ENCODE measurements at places on chromosomes 4 and X.

GRCh38 chr4:140710908-140711622 is 45.1 kb downstream of the TBC1D9 start:
- no peak for DNase-seq

- DNase-seq, result peak; percentile 68
Measured at GRCh38 chrX:1205681-1206611, 6.5 kb downstream of the CRLF2 start.

DNA sequence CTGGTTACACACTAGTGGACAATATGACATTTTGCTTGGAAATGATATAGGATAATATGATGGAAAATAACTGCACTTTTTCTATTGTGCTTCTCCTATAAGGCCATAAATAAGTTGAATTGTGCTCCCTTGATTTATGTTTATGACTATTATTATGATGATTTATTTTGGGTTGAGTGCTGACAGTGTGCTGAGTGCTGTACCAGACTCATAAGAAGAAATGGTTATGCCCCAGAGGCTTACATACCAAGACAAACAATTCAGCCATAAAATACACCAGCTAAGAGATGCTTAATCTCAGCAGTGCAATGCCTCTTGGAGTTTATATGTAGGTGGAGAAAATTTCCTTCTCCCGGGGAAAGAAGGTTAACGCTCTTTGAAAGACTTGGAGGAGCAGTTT is 199.8 kb upstream of the NOCT start:
- DNase-seq, result no peak

DNA sequence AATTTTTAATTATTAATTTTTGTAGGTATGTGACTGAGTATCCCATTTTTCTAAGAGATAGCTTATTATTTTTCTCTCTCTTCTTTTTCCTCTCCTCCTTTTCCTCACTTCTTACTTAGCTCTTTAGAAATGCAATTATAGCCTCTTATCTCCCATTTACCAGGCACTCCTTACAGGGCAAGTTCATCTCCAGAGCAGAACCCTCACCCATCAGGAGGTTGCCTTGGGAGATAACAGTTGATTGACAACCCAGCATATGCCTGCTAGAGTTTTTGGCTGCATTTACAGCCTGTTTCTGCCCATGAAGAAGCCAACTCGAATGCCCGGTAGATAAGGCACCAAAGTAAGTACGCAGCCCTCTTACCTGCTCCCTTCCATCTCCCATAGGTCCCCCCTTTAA is 572.9 kb upstream of the ZFP42 start:
- DNase-seq, result no peak

- DNase-seq, result peak; percentile 0
Measured at GRCh38 chrX:75522565-75523431, at the start of gene ZDHHC15. Gene ZDHHC15 (minus strand): TSS chrX:75523037. CDS start chrX:75523024, 13 bp downstream.

Measured in brain microvascular endothelial cell (primary cell).